ENCODE measurements at places on chromosomes 4 and X. TPM values are rescaled to one million over a fixed set of nuclear protein-coding genes. Genes with fewer than 3 reads are reported as not detected.

CSAG1 gene
- not detected for total RNA-seq

CNKSR2 gene
- 2.5 TPM for total RNA-seq

FGB gene
- 0.20 TPM for total RNA-seq

TRMT2B gene
- total RNA-seq: 7.9 TPM

GRCh38 chr4:25901030-25901430, 13.0 kb upstream of the SMIM20 start:
- H3K4me3 ChIP-seq: no peak overlapping the region
- no peak for DNase-seq
- no peaks in the 10 kb centered on the region for H3K4me1 ChIP-seq

- no peak overlapping the region for H3K27ac ChIP-seq
- DNase-seq: no peak
- no peaks in the 10 kb centered on the region for H3K36me3 ChIP-seq
- H3K27me3 ChIP-seq: peaks cover 7% of the 10 kb centered on the region
- H3K4me1 ChIP-seq: no peaks in the 10 kb centered on the region
- no peak overlapping the region for H3K4me3 ChIP-seq
Observed at GRCh38 chrX:153412746-153413720, 1.8 kb downstream of the ZFP92 start.

GRCh38 chrX:48890296-48890925, 7.2 kb downstream of the TIMM17B start:
- no peak overlapping the region for H3K4me3 ChIP-seq
- peak overlapping the region; percentile 60 for H3K27ac ChIP-seq
- H3K4me1 ChIP-seq: no peaks in the 10 kb centered on the region
- H3K27me3 ChIP-seq: no peaks in the 10 kb centered on the region
- H3K36me3 ChIP-seq: no peaks in the 10 kb centered on the region

- peak overlapping the region; percentile 50 for H3K4me3 ChIP-seq
- no peaks in the 10 kb centered on the region for H3K27me3 ChIP-seq
- H3K4me1 ChIP-seq: no peaks in the 10 kb centered on the region
Observed at GRCh38 chrX:74924449-74925224, 615 bp downstream of the NEXMIF start.

DNA sequence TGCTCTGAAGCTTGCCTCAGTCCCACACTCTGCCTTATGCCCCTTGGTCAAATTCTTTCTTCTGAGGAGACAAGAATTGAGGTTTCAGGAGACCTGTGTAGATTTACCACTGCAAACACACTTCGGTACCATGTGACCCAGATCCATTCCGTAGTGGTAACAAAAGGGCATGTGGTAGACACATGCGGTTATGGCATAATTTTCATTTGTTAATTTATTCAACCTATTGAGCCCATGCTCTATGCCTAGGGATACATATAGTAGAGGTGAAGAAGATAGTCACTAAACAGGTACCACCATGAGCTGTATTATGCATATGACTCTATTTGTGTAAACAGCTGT, 190.9 kb downstream of the NDST4 start:
- H3K4me3 ChIP-seq: no peak overlapping the region
- no peaks in the 10 kb centered on the region for H3K36me3 ChIP-seq
- no peak overlapping the region for H3K27ac ChIP-seq
- H3K27me3 ChIP-seq: no peaks in the 10 kb centered on the region

- H3K27me3 ChIP-seq: no peaks in the 10 kb centered on the region
- H3K4me1 ChIP-seq: no peaks in the 10 kb centered on the region
- DNase-seq: no peak
- H3K4me3 ChIP-seq: no peak overlapping the region
Observed at GRCh38 chr4:147723326-147723725, 8.6 kb upstream of the ARHGAP10 start.

- no peak overlapping the region for H3K27ac ChIP-seq
- no peaks in the 10 kb centered on the region for H3K36me3 ChIP-seq
- peaks cover 15% of the 10 kb centered on the region for H3K4me1 ChIP-seq
- H3K4me3 ChIP-seq: no peak overlapping the region
- DNase-seq: no peak
Observed at GRCh38 chr4:53068755-53069330, 206.7 kb downstream of the RASL11B start.

DNA sequence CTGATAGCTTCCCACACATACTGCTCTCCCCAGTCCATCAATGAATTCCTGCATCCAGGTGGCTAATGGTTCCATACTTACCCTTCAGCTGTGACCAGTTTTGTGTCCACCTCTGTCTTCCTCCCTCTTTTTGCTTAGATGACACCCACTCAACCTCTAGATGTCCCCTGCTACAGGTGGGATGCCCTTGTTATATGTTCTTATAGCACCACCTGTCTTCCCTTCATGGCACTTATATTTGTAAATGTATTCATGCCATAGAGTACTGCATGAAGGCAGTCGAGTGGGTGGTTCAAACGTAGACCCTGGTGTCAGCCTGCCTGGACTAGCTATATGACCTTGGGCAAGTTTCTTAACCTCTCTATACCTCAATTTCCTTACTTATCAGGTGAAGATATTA, 6.5 kb upstream of the USP46 start:
- H3K27ac ChIP-seq: no peak overlapping the region
- H3K27me3 ChIP-seq: no peaks in the 10 kb centered on the region
- H3K4me3 ChIP-seq: no peak overlapping the region
- no peak for DNase-seq
- H3K4me1 ChIP-seq: no peaks in the 10 kb centered on the region
- H3K36me3 ChIP-seq: no peaks in the 10 kb centered on the region

GRCh38 chr4:90226734-90227133, 99.5 kb downstream of the CCSER1 start:
- no peaks in the 10 kb centered on the region for H3K27me3 ChIP-seq
- H3K36me3 ChIP-seq: no peaks in the 10 kb centered on the region
- H3K4me1 ChIP-seq: no peaks in the 10 kb centered on the region
- no peak overlapping the region for H3K27ac ChIP-seq
- no peak for DNase-seq
- no peak overlapping the region for H3K4me3 ChIP-seq

DNA sequence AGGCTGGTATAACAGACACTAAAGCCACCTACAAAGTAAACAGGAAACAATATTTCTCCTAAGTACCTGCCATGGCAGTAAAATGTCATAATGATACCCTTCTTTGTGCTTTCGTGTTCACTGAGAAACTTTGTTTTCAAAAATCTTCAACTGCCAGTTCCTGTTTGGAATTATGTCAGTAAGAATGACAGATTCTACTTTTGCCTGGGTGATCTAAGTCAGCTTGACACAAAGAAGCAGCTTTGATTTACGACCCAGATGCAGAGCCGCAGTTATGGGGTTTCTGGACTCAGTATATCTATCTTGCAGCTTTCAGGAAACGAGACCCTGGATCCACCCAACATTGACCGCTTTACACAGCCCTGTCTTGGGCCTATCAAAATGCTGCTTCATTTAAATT, 71.2 kb downstream of the SNX25 start:
- H3K27me3 ChIP-seq: no peaks in the 10 kb centered on the region
- no peaks in the 10 kb centered on the region for H3K36me3 ChIP-seq
- no peak overlapping the region for H3K27ac ChIP-seq
- H3K4me1 ChIP-seq: no peaks in the 10 kb centered on the region
- no peak for DNase-seq

- H3K27ac ChIP-seq: no peak overlapping the region
- no peak for DNase-seq
- H3K36me3 ChIP-seq: no peaks in the 10 kb centered on the region
- no peaks in the 10 kb centered on the region for H3K4me1 ChIP-seq
- no peak overlapping the region for H3K4me3 ChIP-seq
- no peaks in the 10 kb centered on the region for H3K27me3 ChIP-seq
Observed at GRCh38 chr4:11050766-11051165, 366.2 kb upstream of the CLNK start.

DNA sequence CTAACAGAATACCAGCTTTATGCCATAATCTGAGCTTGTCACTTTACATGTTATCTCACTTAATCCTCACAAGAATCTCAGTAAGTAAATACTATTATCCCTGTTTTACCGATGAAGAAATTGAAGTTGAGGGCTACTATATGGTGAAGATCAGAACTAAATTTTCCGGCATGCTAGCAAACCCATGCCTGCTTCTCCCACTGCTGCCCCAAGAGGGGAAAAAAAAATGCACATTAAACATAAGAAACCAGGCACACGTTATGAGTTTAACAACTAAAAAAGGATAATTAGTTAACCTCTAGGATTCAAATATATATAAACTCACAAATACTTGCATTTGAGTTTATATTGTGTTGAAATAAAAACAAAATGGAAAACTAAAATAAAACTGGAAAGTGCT, 10.8 kb downstream of the SLC10A7 start:
- no peak overlapping the region for H3K27ac ChIP-seq
- no peaks in the 10 kb centered on the region for H3K27me3 ChIP-seq
- no peaks in the 10 kb centered on the region for H3K4me1 ChIP-seq
- no peak for DNase-seq
- no peak overlapping the region for H3K4me3 ChIP-seq

DNA sequence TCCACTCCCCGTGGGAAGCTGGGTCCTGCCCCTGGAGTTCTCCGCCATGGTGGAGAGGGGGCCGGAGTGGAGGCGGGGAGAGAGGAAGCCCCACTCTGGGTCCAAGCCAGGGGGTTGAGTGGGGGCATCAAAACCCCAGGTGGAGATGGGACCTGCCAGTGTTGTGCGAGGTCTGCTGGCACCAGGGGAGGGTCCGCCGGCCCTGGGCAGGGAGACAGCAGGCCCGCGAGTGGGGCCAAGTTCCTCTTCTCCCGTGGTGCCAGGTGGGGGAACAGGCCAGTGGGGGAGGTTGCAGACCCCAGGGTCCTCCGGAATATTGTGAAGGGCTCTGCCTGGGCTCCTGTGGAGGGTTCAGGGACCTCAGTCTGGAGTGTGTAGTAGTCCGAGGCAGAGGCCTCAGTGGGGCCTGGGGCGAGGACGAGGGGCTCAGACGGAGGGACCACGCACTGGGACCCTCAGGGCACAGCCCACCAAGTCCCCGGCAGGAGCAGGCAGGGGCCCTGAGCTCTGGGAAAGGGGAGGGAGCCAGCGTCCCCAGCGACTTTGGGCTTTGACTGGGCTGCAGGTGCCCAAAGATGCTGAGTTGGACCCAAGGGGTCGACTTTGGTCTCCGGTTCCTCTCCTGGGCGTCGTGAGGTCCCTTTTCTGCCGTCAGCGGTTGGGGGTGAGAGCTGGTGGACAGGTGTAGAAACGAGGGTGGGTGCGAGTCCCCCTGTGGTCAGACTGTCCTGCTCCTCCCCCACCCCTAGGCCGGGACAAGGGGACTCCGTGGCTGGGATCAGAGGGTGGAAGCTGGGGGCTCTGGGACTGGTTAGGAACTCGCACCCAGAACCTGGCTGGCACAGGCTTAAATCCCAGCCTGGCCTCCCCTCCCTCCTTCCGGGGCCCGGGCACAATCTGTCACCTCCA, 43.8 kb upstream of the NKX1-1 start:
- H3K27me3 ChIP-seq: no peaks in the 10 kb centered on the region
- no peak for DNase-seq

GRCh38 chrX:147476008-147476407, 435.7 kb upstream of the FMR1 start:
- H3K27me3 ChIP-seq: no peaks in the 10 kb centered on the region
- H3K27ac ChIP-seq: no peak overlapping the region
- no peak overlapping the region for H3K4me3 ChIP-seq
- DNase-seq: no peak

DNA sequence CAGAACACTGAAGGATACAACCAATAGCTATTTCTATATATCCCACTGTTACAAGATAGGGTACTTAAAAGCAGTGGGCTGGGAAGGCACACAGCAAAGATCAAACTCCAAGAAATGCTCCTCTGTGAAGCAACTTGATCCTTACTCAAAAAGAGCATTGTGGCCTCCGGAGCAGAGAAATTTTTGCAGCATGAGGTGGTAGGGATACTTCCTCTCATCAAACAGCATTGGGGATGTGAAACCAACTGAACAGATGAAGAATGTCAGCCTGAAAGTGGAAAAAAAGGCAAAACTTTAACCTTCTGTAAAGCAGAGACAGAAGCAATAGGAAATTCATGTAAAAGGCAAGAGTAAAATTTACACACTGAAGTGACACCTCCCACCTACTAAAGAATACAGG, 92.2 kb downstream of the HUWE1 start:
- DNase-seq: no peak
- H3K27ac ChIP-seq: no peak overlapping the region
- H3K27me3 ChIP-seq: no peaks in the 10 kb centered on the region
- H3K36me3 ChIP-seq: peaks cover 9% of the 10 kb centered on the region
- no peak overlapping the region for H3K4me3 ChIP-seq
- no peaks in the 10 kb centered on the region for H3K4me1 ChIP-seq

DNA sequence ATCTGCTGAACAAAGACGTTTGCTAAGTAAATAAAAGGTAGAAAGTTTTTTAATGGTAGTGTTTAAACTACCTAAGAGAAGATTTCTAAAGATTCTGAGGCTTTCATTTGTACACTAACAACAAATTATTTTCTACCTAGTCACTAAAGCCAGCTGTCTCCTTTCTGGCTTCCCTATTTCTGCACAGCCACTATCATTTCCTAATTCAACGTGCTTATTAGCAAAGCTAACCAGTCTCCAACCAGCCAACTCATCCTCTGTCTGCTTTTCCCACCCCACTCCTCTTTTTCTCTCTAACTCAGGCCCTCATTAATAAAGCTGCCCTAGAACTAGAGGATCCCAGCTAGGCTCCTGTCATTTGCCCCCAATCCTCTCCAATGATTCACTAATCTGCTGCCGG, 118.2 kb downstream of the ZNF827 start:
- no peaks in the 10 kb centered on the region for H3K4me1 ChIP-seq
- H3K27me3 ChIP-seq: no peaks in the 10 kb centered on the region
- H3K4me3 ChIP-seq: no peak overlapping the region
- no peak overlapping the region for H3K27ac ChIP-seq

- H3K4me1 ChIP-seq: no peaks in the 10 kb centered on the region
- no peaks in the 10 kb centered on the region for H3K36me3 ChIP-seq
- no peak overlapping the region for H3K27ac ChIP-seq
- no peaks in the 10 kb centered on the region for H3K27me3 ChIP-seq
Observed at GRCh38 chr4:165905405-165906027, 32.5 kb downstream of the TLL1 start.

GRCh38 chr4:55216863-55217635, 91.7 kb upstream of the KDR start:
- H3K4me3 ChIP-seq: no peak overlapping the region
